ENCODE measurements at places on chromosomes 11 and 22.

DNA sequence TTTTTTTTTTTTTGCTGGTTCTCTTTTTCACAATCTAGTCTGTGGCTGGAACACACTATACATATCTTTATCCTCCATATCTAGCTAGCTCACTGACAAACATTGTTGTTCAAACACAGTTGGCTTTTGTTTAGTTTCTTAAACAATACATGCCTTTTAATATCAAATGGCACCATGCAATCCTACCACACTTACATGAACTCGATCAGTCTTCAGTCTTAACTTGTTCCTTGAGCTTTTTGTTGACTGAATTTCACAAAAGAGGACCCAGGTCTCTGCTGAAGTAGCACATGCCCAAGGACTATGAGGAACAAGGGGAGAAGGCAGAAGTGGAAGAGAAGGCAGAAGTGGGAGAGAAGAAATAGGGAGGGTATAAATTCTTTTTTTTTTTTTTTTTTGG lies 25.5 kb downstream of the TMEM123 start:
- no peak for ATAC-seq

GRCh38 chr22:27115816-27116256 lies 458.4 kb downstream of the MIAT start:
- no peak for ATAC-seq

- no peak for ATAC-seq
These were observed 11.3 kb downstream of the TRMU start for GRCh38 chr22:46346680-46347405.

DNA sequence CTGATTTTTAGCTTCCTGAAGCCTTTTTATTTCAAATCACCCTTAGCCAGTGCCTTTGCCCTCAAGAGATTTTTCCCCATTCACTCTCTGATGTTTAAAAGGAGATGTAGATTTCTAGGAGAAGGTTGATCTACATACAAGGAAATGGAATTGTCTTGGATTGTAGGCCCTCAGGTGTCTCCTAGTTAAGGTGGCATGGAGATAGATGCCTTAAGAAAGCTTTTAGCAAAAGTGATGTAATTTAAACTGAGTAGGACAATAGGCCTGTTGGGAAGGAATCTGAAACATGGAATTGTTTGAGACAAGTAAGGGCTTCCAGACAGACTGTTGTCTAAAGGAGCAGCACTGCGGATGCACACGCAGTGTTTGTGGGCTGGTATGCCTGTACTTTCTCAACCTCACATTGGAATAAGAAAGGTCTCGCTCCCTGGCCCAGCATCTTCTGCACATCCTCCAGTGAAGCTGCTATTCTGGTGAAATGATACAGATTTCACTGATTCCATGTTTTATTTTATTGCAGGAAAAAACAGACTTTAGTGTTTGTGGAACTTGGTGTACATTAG lies 69.8 kb upstream of the SLC25A18 start:
- no peak for ATAC-seq

Data from stimulated activated memory B cell treated with anti-CD40 and anti-IgM and Interleukin-4, amounts not matched to agents 10 μg/mL and 1 μg/mL and 100 μg/mL, for 72 hours (primary cell).